Hair follicular keratinocyte (primary cell): ENCODE measurements at places on chromosomes 6 and 20. TPM values are rescaled to one million over a fixed set of nuclear protein-coding genes. Genes with fewer than 3 reads are reported as not detected.

The MRPL14 gene
- 98.2 and 133 TPM in 2 replicates for total RNA-seq

The KCNK16 gene
- not detected in 2 replicates for total RNA-seq

The EYS gene
- 0.16 and 0.27 TPM in 2 replicates for total RNA-seq

The PRL gene
- total RNA-seq = not detected in 2 replicates

The KIF13A gene
- 34.6 and 48.6 TPM in 2 replicates for total RNA-seq
